Lower lobe of right lung (tissue), 2 donors: ENCODE measurements at places on chromosomes 11 and 22. TPM values are rescaled to one million over a fixed set of nuclear protein-coding genes. Genes with fewer than 3 reads are reported as not detected.

GRCh38 chr22:43884600-43885318, 7.1 kb downstream of the PNPLA5 start:
- DNase-seq, result peak; percentile 65

DNA sequence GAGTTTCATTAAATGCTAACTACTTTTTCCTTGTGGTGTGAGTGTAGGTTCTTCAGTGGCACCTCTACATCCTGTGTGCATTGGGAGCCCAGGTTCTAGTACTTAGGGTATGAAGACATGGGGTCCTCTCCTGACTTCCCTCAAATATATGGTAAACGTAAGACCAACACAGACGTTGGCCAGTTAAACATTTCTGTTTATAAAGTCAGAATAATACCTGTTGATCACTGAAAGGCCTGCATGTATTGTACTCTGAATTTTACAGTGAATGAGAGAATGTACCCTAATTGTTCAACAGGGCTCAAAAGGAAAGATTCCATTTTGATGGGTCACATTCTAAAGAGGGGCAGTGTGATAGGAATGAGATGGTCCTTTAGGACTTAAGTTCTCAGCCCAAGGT, 3.2 kb downstream of the RPL27A start:
- no peak for DNase-seq

DNA sequence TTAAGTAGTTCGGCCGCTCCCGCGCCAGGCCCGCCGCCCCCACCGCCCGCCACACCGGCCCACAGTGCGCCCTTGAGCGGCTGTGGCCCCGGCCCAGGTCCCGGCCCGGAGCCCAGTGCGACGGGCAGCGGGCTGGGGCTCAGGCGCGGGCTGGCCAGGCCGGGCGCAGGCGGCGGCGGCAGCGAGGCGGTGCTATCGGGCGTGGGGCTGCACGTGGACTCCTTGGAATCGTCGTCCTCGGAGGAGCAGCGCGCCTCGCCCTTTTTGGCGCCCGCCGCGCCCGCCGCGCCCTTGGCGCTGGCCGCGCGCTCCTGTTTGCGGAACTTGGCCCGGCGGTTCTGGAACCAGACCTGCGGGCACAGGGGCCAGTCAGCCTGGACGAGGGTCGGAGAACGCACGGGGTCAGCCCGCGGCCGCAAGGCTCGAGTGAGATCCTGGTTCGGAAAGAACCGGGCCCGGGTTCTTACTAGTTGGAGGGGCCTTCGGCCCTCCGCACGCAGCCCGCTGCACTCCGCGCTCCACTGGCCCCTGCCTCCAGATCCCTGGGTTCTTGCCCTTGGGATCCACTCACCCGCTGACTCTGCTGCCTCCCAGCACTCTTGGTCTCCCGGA, 4.0 kb downstream of the PHOX2A start:
- peak; percentile 78 for DNase-seq

DNA sequence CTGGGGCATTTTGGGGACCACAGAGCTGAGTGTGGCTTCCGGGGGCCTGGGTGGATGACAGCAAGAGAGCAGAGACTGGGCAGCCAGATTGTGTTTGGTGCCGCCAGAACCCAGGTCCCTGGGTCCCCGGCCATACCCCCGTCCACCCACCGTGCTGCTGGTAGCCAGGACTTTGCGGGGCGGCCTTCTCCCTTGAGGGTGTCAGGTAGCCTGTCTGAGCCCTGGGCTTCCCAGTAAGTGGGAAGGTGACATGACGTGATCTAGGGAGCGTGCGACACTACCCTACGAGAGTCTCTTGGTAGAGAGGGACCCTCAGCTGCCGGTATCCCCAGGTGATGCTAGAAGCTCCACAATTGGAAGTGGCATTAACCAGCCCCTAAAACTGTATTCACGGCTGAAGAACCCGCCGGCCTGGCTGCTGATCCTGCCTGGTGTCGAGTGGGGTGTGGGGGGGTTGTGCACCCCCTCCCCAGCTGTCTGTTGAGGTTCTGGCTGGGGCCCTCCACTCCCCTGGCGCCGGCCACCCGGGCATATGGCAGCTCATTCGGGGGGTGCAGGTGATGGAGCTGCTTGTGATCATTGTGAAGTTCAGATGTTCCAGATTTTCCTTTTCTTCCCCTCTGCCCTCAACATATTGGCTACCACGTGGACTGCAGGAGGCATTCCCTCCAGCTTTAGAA, 66.9 kb downstream of the MPPED1 start:
- no peak for DNase-seq

The BDNF gene
- 3.4 TPM for total RNA-seq

DNA sequence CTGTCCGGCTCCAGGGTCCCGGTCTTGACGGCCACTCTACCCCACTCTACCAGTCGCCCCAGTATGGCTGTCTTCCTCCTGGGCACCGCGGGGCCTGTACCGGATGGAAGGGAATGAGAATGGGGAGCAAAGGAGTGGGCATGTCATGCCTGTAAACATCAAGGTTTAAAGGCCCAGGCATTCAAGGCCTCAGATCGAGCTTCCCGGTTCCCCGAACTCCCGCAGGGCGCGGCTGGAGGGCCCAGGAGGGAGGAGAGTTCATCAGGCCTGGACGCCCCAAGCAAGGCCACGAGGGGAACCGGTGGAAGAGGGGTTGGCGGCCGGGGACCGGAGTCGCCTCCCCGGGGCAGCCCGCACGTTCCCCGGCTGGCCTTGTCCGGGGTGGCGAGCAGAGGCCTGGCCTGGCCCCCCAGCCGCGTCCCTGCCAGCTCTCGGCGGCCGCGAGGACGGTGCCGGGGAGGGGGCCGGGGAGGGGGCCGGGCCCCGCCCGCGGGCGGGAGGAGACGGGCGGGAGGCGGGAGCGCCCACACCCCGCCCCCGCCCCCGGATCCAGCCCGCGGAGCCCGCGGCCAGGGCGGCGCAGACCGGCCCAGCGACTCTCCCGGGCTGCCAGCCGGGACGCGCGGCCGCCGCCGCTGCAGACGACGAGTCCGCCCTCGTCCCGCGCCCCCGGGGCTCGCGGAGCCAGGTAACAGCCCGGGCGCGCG, at the start of gene CDC42EP1:
CDC42EP1 (plus strand) TSS at position 580 of the 707 bp plus-strand sequence. CDS start 5,870 bp downstream, outside the sequence.
- peak; percentile 73 for DNase-seq

- DNase-seq, result no peak
Observed at GRCh38 chr11:2963112-2963754, 28.9 kb downstream of the NAP1L4 start.

- DNase-seq, result no peak
Observed at GRCh38 chr11:132876239-132876638, 656.1 kb downstream of the OPCML start.

DNA sequence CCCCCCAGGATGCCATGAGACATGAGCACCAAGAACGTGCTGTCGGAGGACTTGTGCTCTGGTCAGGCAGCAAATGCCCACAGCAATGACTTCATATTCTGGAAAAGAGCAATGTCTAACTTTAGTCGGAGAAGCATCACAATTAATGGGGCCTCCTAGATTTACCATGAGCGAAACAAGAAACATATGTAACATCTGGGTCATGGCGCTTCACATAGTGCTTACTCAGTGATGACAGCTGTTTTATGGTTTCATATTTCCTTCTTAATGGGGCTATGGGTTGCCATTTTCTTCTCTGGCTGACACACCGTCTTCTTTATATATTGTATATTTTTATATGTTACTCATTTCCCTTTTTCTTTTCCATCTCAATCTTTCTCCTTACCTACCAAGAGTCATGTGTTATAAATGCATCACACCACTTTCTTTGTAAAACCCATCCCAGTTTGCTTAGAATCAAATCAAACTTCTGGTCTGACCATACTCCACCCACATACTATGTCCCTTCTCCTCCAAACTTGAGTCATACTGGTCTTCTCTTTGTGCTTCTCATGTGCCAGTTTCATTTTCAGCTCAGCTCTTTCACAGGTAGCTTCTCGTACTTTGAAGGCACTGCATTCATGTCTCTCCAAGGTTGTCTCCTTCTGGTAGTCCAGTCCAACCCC, 9.4 kb upstream of the CASP12 start:
- no peak for DNase-seq

The ZPR1 gene
- total RNA-seq, result 35.4 TPM

DNA sequence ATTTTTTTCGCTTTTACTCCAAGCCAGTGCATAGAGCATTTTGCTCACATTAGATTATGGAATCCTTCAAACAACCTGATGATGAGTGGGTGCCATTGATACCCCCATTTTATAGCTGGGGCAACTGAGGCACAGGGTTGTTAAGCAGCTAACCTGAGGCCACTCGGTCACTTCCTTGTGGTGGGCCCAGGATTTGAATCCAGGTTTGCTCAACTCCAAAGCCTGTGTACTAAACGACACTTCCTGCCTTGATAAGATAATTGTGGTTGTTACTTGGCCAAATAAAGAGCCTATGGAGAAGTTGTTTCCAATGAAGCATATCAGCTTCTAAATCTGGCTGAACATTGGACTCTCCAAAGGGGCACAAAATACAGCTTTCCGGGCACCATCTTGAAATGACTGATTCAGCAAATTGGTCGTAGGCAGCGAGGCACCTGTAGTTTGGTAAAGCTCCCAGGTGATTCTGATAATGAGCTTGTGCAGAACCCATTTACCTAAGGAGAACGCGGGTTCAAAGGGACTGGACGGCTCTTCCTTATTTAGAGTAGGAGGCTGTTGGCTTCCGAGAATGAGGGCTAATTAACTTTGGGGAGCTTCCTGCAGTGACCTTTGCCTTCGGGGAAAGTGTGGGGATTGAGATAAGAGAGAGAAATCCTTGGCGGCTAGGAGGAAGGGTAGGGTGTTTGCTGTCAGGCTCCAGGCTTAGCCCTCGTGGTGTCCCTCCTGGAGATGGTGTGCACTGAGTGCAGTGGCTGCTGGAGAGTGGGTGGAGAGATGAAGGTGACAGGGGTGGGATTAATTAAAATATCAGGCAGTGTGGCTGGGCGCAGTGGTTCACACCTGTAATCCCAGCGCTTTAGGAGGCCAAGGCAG, 17.5 kb upstream of the EHF start:
- no peak for DNase-seq

The C11orf58 gene
- total RNA-seq, result 104 TPM

The OR52E8 gene
- total RNA-seq, result not detected

- no peak for DNase-seq
Observed at GRCh38 chr22:29092243-29092642, 19.4 kb downstream of the KREMEN1 start.

GRCh38 chr11:65864706-65865471, 4.7 kb downstream of the MUS81 start:
- peak; percentile 34 for DNase-seq

GRCh38 chr11:44526438-44526837, 39.0 kb upstream of the CD82 start:
- DNase-seq, result no peak

DNA sequence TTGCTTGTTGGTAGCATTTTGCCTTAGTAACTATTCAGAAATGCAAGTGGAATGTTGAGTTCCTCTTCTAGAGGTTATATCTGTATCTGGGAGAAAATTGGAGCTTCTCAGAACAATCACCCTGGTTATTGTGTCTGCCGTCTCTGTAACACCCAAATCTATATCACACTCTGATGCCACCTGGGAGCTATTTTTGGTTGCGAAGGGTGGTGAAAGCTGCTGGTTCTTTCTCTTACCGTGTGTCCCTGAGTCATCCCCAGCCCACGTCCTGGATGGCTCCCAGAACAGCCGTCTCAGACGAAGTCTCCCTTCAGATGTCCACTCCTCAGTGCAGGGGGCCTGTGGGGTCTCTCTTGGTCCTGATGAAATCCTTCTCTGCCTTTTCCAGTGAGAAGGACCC, 83.5 kb downstream of the C22orf31 start:
- no peak for DNase-seq

DNA sequence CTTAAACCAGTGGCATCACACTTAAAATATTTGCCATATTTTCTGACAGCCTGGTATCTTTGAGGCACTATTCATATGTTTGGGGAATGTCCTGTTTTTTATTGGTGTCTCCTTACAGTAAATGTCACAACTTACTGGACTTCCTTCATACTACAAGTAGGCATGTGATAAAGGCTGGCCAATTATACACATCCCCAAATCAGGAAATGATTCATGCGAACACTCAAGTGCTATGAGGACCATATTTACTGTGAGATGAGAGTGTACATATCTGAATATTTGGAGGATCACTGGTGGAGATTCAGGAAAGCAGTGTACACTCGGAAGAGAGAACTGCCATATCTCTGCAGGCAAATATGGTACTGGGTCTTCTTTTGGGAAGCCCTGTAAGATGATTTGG, 913.8 kb upstream of the CHORDC1 start:
- DNase-seq, result no peak

GRCh38 chr11:92461447-92461846, 236.8 kb downstream of the FAT3 start:
- DNase-seq, result no peak
